AG09309 (cell line): ENCODE measurements at places on chromosomes 12 and 14.

DNA sequence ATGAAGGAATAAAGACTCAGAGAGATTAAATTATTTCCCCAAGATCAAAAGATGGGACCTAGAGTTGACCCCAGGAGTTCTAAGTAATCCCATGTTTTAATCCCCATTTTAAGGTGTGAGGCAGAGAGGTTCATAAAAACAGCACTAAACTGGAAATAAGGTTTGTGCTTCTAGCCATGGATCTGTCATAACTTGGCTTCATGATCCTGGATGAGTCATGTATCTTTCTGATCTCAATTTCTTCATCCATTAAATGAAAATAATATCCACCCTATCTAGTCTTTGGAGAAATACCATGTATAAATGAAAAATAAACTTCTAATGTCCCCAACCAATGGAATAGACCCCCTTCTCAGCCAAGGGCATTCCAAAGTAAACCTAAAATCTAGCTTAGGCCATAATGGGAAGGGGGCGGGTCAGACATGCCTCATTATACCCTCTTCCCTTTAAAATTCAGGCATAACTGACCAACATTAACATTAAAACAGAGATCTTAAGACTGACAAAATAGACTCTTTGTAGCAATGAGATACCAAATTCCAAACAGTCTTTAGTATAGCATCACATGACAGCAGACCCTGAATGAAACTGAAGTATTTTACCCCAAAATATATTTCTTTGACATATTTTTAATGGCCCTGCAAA, 47.8 kb downstream of the SLC41A2 start:
- DNase-seq = peak; percentile 13

GRCh38 chr12:89185181-89185580, 167.1 kb downstream of the DUSP6 start:
- no peak for DNase-seq

GRCh38 chr12:24505366-24506015, 443.4 kb downstream of the BCAT1 start:
- no peak for DNase-seq

DNA sequence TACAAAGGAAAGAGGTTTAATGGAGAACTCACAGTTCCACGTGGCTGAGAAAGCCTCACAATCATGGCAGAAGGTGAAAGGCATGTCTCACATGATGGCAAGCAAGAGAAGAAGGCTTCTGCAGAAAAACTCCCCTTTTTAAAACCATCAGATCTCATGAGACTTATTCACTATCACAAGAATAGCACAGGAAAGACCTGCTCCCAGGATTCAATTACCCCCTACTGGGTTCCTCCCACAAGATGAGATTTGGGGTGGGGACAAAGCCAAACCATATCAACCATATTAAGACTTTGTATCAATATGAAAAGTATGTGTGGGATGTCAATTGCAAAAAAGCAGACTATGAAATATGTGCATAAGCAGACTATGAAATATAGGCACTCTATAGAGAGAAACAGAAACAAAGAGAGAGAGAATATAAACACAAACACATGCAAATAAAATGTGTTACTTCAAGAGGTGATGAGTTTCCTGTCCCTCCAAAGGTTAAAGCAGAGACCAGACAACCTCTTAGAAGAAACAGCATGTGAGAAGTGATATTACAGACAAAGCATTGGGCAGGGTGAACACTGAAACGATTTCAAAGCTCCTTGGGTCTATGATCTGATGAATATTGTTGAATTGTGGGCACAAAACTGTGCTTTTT, 151.2 kb upstream of the KRR1 start:
- no peak for DNase-seq

DNA sequence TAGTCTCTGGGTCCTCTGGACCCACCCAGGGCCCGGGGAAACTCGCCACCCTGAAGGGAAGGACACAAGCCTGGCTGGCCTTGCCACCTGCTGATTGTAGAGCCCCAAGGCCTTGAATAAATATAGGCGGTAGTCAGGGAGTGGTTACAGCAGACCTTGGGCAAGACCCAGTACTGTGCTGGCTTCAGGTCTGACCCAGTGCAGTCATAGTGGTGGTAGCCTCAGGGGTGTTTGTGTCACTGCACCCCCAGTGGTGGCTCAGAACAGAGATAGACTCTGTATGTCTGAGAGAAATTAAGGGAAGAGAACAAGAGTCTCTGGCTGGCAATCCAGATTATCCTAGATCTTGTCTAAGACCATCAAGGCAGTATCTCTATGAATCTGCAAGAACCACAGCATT, 63.5 kb downstream of the MAPKAPK5 start:
- no peak for DNase-seq

GRCh38 chr14:23828616-23829015, 125.0 kb upstream of the DHRS4 start:
- no peak for DNase-seq

DNA sequence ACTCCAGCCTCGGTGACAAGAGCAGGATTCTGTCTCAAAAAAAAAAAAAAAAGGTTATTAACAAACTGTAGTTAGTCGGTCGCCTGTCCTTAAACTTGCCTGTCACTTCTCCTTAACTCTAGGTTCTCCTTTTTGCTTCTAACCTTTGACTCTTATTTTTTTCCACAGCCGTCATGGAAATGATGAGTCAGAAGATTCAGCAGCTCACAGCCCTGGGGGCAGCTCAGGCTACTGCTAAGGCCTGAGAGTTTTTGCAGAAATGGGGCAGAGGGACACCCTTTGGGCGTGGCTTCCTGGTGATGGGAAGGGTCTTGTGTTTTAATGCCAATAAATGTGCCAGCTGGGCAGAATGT, 418 bp upstream of the MYG1 start:
- no peak for DNase-seq

- DNase-seq = no peak
Measured at GRCh38 chr12:11729008-11729407, 79.5 kb downstream of the ETV6 start.

DNA sequence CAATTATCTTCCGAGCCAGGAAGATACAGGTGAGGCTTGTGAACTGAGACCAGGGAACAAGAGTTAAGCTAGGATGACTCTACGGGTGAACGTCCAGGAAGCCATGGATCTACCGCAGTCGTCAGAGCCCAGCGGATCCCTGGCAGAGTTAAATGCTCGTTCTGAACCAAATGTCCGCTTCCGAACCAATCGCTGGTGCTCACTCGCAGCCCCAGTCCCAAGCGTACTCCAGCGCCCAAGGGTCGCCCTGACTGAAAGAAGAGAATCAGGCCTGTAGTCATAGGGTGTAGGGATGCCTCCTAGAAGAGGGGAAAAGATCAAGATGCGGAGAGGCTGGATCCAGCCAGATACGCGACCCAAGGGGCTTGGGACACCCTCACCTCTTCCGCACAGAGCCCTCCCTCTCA, 283 bp downstream of the VIPAS39 start:
- DNase-seq = no peak

GRCh38 chr12:124512667-124513296, 54.6 kb downstream of the NCOR2 start:
- DNase-seq = peak; percentile 79

- no peak for DNase-seq
Measured at GRCh38 chr12:111412007-111412829, 6.5 kb downstream of the SH2B3 start.

GRCh38 chr12:109160433-109160832, 44.0 kb downstream of the ACACB start:
- no peak for DNase-seq

DNA sequence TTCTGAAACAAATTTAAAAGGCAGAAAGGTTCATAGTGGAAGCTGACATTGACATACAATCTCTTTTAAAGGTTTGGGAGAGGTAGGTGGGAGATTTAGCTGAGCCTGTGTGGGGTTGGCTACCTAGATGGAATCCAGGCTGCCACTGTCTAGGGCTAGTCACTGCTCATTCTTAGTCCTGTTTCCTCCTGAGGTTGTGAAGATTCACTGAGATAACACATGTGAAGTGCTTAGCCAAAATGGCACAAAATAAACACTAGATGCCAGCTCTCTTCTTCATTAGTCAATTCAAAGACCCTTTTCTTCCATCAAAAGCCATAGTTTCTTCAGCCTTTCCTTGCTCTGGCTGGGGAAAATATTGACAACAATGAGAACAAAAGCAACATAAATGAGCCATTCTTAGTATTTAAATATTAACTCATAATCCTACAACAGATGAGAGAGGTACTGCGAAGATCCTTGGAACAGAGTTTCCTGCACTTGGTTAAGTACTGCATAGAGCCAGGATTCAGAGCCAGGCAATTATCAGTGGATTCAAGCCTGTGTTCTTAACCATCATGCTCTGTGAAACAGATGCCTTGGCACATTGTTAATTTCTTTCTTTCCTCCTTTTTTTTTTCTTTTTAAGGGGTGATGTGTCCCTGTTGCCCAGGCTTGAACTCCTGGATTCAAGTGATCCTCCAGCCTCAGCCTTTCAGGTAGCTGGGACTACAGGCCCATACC, 3.5 kb downstream of the MYF6 start:
- DNase-seq = no peak

GRCh38 chr12:126312457-126312856, 1247.2 kb downstream of the AACS start:
- no peak for DNase-seq

DNA sequence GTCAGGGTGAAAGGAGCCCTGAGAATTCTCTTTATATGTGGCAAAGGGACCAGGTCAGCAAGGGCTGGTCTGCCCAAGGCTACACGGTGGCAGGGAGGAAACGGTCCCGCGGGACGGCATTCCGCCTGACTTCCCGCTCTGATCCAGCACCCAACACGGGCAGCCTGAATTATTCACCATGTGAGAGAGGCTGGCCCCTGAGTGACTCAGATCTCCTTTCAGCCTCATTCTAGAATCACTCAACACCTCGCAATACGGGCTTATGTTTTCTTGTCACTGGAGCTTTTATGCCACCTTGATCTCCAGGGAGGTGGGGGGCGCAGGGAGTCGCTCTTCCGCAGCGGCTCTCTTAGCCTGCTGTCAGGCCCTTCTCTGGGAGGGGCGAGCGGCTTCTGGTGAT, 8.5 kb downstream of the LRTM2 start:
- no peak for DNase-seq

DNA sequence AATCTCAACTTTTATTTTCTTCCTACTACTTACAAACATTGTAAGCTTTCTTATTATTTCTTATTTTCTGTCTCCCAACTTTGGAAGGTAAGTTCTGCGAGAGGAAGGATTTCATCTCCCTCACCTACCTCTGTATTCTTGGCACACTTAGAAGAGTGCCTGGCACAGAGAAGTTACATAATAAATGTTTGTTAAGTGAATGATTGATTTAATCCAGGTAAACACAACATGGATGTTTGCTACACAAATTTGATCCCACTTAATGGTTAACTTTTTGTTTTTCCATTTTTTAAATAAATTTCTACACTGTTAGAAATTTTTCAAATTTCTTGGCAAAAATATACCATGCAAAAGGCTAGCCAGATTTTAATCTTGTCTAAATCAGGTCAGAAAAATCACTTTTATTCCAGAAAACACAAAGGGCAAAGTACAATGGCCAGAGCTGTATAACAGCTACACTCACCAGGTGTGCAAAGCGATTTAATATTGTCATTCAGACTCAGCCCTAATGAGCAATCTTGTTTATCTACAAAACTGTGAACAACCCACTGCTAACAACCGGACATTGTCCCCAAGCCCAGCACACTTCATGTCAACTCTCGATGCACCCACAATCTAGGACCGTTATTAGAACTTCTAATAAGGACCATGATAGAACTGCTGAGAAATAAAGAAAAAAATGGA, 222.1 kb upstream of the EEA1 start:
- DNase-seq = no peak

GRCh38 chr12:43090981-43091380, 461.0 kb downstream of the ADAMTS20 start:
- no peak for DNase-seq

DNA sequence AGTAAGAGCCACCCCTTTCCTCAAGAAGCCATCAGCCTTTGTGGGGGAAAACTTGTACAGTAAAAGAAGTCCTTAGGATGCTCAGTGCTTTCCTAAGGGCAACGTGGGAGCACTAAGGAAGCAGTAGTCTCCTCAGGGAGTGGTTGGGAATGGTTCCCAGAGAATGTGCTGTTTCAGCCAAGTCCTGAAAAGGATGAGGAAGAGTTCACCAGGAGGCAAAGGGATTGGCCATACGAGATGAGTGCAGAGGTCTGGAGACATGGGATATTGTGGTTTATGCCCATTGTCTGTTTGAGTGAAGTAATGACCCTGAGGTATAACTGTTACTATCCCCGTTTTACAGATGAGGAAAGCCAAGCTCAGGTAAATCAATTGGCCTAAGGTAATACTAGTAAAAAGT, 86.0 kb upstream of the ATF1 start:
- DNase-seq = no peak

DNA sequence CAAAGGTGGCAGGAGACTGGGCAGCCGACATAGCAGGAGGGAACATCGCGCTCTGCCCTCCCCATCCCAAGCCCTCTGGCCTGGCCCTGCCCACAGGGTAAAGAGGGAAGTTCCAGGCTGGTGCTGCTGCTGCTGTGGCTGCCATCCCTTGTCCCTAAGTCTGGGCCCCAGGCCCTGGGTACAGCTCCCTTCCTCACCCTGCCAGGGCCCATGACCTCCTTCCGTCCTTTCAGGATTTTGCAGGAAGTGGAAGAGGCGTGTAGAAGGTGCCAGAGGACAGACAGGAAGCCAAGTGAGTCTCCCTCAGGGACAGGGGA, 14.7 kb upstream of the NCOR2 start:
- no peak for DNase-seq

- DNase-seq = peak; percentile 61
Measured at GRCh38 chr14:54444681-54445080, 3.5 kb upstream of the CNIH1 start.

DNA sequence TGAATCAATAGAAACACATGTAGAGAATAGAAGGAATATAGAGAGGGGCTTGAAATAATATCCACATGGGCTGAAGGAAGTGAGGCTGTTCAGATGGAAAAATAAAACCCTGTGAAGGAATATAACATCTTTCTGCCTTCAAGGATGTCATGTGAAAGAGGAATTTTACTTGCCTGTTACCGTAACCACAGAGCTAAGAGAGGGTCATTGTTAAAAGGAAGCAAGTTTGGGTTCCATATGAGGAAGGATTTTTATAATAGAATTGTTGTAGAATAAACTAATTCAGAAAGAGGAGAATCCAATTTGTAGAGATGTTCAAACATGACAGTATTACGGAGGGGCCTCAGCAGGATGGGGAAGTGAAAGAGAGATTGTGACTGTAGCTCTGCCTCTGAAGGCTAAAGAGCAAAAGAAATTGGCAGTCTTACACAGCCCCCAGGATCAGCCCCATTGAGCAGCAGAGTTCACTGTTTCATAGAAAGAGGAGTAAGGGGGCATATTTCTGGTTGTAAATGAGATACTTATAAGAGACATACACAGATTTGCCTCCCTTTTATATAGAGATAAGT, 41.8 kb upstream of the PTPRR start:
- no peak for DNase-seq

- DNase-seq = no peak
Measured at GRCh38 chr14:34436960-34437728, 24.9 kb downstream of the SPTSSA start.

- DNase-seq = no peak
Measured at GRCh38 chr12:64718649-64719048, 40.6 kb downstream of the GNS start.

DNA sequence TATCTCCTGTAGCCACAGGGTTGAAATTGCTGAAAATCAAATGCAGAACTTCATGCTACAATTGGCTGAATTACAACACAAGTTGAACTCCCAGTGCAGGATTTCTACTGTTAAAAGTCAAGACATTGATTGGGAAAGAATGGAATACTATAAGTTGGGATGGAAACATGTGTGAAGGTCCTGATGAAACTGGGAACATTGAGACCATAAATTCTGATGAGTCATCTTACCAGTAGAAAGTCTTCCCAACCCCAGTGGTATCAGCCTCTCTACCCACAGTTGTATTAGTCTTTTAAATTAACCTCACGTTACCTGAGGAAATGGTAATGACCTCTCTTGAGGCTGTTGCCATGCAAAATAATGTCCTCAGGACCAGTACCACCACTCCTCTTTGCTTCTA, 27.4 kb upstream of the DYRK2 start:
- no peak for DNase-seq
